ENCODE measurements at places on chromosomes 5 and 9. TPM values are rescaled to one million over a fixed set of nuclear protein-coding genes. Genes with fewer than 3 reads are reported as not detected.

GRCh38 chr5:139767960-139768359, 27.6 kb upstream of the PSD2 start:
- DNase-seq: no peak

GRCh38 chr5:147400126-147400809, 109.6 kb downstream of the DPYSL3 start:
- DNase-seq: no peak

- no peak for DNase-seq
These were observed 49.9 kb downstream of the LMX1B start for GRCh38 chr9:126663661-126664072.

- no peak for DNase-seq
These were observed 137.7 kb downstream of the SNX18 start for GRCh38 chr5:54655266-54655665.

DNA sequence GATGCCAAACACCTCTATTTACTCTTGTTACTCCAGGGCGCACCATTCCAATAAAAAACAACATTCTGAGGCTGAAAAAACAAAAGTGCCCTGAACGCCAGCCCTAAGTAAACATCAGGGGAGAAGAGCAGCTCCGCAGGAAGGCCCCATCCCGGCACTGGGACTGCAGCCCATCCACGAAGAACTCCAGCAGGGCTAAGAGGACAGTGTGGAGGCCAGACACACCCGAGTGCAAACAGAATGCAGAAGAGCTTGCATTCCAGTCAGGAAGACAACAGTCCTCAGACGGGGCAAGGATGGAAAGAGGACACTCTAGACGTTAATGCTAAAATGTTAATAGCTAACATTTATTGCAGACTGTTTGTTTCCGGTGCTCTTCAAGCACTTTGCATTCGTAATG, 33.0 kb downstream of the FAM240B start:
- DNase-seq: no peak

- DNase-seq: no peak
These were observed 285.9 kb downstream of the ARHGEF28 start for GRCh38 chr5:73911761-73912393.

GRCh38 chr9:108673386-108673785, 182.4 kb downstream of the ACTL7B start:
- DNase-seq: no peak

DNA sequence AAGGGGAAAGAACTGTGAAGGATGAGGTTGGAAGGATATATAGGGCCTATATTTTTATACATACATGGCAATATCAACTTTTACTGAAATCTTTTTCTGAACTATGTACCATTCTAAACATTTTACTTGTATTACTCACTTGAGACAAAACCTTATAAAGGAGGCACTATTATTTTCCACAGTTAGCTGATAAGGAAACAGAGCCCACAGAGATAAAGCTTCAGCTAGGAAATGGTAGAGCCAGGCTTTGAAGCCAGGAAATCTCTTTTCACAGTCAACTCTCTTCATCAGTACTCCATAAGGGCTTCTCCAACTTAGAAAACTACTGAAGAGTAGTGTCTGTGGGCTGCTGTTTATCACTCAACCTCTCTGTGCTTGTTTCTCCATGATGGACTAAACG, 613.7 kb downstream of the PRELID2 start:
- no peak for DNase-seq

ZNG1A gene
- total RNA-seq: 46.7 TPM

OR13D1 gene
- total RNA-seq: not detected

- peak; percentile 77 for DNase-seq
These were observed 52.6 kb upstream of the ARAP3 start for GRCh38 chr5:141734501-141735229.

GRCh38 chr9:132341177-132341840, 13.5 kb downstream of the SETX start:
- no peak for DNase-seq

GRCh38 chr5:81749561-81750307, 1.2 kb downstream of the SSBP2 start:
- peak; percentile 51 for DNase-seq

SHISAL2B gene
- 1.4 TPM for total RNA-seq

SLC22A5 gene
- 1.2 TPM for total RNA-seq

- DNase-seq: no peak
These were observed 208.1 kb downstream of the GNA14 start for GRCh38 chr9:77440057-77440456.

DNA sequence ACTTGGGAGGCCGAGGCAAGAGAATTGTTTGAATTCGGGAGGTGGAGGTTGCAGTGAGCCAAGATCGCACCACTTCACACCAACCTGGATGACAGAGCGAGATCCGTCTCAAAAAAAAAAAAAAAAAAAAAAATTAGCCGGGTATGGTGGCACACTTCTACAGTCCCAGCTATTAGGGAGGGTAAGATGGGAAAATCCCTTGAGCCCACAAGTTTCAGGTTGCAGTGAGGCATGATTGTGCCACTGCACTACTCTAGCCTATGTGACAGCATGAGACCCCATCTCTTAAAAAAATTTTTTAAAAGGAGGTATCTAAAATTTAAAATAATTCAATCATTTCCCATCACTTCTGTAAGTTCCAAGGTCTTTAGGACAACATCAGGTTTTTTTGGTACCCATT, 26.0 kb downstream of the PSIP1 start:
- no peak for DNase-seq

GRCh38 chr9:106052735-106053134, 358.4 kb downstream of the TMEM38B start:
- DNase-seq: no peak

DNA sequence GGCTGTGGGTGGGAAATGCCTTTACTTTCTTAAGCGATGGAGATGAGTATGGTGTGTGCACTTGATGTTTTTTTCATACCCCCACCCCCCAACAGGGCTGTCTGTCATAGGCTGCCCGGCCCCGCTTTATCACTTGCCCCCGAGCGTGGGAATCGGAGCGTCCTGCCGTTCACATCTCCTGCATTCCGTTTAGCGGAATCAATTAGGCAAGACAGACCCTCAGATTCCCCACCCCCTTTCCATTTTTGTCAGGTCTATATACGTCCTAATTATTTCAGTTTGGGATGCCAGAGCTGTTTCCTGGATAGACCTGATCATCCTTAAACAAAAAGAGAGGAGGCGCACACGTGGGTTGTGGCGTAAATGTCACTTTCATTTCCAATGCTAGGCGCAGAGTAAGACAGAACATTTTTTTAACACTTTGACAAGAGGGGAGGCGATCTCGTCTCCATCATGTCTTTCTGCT, 217.2 kb downstream of the MEF2C start:
- no peak for DNase-seq

KCNIP1 gene
- 6.1 TPM for total RNA-seq

GRCh38 chr5:55597014-55597981, 62.5 kb upstream of the PLPP1 start:
- DNase-seq: no peak

GRCh38 chr9:107363516-107364152, 80.6 kb downstream of the RAD23B start:
- DNase-seq: no peak

- DNase-seq: no peak
These were observed 24.4 kb upstream of the RGMB start for GRCh38 chr5:98749046-98749445.

- DNase-seq: no peak
These were observed 144.8 kb upstream of the PIK3R1 start for GRCh38 chr5:68070591-68071281.

DNA sequence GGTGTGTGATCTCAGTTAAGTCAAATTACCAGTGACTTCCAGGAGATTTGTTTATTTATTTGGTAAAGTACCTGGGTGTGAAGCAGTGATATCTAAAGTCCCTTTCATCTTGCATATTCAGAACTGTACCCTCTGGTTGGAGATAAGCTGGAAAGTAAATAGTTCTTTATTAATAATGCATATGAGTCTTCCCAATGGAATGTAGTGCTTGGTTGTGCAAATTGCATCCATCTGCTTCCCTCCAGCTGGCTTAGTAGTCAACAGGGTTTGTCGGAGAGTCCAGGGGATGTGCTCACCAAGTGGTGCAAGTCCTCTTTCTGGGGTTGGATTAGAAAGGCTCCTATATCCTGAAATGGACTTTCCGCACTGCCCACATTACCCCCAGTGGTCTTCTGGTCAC, 42.0 kb downstream of the TRPM3 start:
- no peak for DNase-seq

DNA sequence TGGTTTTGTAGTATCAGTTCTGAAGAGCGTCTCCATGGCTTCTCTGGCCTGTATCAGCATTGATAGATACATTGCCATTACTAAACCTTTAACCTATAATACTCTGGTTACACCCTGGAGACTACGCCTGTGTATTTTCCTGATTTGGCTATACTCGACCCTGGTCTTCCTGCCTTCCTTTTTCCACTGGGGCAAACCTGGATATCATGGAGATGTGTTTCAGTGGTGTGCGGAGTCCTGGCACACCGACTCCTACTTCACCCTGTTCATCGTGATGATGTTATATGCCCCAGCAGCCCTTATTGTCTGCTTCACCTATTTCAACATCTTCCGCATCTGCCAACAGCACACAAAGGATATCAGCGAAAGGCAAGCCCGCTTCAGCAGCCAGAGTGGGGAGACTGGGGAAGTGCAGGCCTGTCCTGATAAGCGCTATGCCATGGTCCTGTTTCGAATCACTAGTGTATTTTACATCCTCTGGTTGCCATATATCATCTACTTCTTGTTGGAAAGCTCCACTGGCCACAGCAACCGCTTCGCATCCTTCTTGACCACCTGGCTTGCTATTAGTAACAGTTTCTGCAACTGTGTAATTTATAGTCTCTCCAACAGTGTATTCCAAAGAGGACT, 1.5 kb downstream of the GPR21 start:
- no peak for DNase-seq

ZBTB26 gene
- 9.8 TPM for total RNA-seq

GRCh38 chr5:86885489-86886230, 267.9 kb downstream of the COX7C start:
- DNase-seq: no peak

FAM200C gene
- 3.2 TPM for total RNA-seq

DNA sequence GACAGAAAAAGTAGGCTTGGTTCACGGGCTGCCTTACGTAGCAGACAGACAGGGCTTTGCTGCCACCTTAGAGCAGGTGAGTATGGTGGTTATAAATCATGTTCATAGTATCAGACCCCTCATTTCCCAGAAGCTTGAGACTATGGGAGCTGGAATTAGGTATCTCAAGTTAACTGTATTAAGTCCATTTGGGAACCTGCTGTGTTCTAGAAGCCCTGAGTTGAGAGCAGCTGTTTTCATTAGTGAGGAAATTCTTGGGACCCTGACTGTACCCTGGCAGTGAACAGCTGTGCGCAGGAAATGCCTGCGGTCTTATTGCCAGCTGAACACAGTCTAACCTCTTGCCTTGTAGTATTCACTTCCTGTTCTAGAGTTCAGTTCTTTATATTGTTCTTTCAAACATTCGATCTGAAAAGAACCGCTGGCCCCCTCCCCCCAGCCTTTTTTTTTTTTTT, 29.8 kb downstream of the UGCG start:
- DNase-seq: peak; percentile 6

DNA sequence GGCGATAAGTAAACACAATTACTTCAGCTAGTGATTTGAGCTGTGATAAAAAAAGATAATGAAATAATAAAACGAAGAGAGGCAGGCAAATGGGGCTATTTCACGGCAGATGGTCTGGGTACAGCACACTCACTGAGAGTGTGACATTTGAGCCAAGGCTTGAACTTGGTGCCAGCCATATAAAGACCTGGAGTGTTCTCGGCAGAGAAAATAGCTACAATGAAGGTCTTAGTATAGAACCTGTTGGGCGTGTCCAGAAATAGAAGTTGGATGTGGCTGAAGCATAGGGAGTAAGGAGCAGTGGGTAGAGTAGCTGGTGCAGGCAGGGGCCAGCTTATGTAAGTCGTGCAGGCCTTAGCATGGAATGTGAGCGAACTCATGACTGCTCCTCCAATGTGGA, 660.3 kb upstream of the WWC1 start:
- no peak for DNase-seq

ARID3C gene
- not detected for total RNA-seq

DBH gene
- total RNA-seq: 0.08 TPM

DNA sequence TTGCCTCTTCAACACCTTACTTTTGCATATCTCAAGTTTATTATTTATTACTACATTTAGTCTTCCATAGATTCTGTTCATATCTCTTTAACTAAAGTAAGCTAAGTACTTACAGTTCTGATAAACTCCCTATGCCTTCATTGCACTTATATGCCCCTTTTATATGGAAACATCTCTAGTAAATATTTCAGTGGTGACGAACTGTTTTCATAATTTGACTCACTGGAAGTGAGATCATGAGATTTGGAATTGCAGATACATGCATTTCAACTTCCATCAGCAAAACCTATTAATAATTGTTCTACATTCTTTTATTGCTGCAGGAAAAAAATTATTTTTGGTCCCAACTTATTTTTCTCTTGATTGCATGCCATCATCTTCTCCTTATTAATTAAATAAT, 263.5 kb downstream of the CD180 start:
- no peak for DNase-seq

DNA sequence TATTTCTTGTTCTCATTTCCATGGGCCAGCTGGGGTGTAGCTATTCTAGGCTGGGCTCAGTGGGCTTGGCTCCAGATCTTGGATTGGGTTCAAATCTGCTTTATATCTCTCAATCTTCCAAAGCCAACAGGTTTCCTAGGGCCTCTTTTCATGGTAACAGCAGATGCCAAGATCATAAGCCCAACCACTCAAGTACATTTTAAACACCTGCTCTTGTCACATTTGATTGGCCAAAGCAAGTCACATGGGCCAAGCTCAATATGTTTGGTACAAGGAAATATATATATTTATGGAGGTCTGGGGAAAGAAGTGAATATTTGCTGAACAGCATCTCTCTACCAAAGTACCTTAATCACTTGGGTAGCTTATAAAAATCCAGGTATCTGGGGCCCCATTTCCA, 49.5 kb downstream of the MRRF start:
- no peak for DNase-seq

DNA sequence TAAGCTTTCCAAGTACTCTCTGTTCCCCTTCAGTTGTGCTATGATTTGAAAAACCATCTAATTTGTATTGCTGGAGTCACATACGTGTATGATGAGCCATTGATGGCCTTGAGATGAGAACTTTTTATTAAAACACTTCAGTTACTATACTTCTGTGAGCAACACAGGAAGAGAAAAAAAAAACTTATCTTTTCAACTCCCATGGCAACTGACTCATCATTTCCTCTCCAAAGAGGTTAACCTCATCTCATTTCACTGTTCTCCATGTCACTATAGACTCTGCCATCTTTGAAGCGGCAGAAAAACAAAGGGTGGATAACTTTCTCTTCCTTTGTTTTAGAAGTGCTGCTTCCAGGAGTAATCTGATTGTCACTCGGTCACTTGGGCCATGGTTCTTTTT, 104.3 kb upstream of the PCSK1 start:
- DNase-seq: no peak

- peak; percentile 95 for DNase-seq
These were observed at the start of the genes NLN and SGTB for GRCh38 chr5:65721720-65722574. NLN (plus strand) TSS chr5:65722205; CDS start chr5:65722374, 169 bp downstream. SGTB (minus strand) TSS chr5:65722109; CDS start chr5:65720807, 1,302 bp downstream.
